ENCODE measurements at places on chromosomes 5 and 9.

DNA sequence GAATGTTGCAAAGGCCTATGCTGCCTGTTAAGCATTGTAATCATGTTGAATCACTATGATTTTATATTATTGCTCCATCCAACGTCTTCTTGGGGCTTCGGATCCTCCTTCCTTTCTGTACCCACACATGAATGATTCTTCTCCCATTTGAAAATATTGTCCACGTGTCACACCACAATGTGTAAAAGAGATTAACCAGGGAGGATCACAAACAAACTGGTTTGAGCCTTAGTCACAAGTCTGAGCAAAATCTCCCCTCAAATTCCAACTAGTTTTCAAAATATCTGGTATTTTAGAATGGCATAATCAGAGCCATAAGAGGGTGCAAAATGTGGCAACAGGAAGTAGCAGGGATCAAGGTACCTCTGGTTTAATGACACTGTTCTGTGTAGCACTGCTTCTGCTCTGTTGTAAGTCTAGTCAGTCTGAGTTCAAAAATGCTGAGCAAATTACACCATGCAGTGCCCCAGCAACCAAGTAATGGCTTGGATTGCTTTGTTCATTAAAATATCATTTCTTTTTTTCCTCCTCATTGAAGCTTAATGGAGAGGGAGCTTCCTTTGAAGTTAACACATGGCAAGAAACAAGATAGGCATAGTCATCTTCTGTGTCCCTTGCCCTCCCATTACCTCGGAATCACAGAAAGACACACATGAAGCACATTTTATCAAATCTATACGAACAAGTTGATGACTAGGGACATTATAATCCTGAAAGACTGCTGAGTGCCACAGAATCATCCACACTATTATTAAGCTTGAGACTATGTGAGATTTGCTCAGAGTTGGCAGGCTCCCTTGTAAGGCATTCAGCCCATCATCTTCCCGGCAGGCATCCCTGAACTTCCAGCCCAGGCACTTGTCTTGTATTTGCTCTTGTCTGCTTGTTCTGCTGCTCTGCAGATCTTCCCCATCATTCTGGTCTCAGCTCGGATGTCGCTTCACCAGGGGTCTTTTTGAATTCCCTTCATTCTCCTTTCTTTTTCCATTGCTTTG is 102.0 kb upstream of the PRLR start:
- DNase-seq, result no peak

GRCh38 chr9:132975961-132976360 is 2.5 kb upstream of the GFI1B start:
- DNase-seq, result no peak

- no peak for DNase-seq
Observed at GRCh38 chr5:138569782-138570181, 5.4 kb downstream of the HSPA9 start.

- DNase-seq, result no peak
Observed at GRCh38 chr9:14278291-14278721, 35.6 kb downstream of the NFIB start.

GRCh38 chr5:77329664-77330430 is 119.4 kb downstream of the PDE8B start:
- no peak for DNase-seq

DNA sequence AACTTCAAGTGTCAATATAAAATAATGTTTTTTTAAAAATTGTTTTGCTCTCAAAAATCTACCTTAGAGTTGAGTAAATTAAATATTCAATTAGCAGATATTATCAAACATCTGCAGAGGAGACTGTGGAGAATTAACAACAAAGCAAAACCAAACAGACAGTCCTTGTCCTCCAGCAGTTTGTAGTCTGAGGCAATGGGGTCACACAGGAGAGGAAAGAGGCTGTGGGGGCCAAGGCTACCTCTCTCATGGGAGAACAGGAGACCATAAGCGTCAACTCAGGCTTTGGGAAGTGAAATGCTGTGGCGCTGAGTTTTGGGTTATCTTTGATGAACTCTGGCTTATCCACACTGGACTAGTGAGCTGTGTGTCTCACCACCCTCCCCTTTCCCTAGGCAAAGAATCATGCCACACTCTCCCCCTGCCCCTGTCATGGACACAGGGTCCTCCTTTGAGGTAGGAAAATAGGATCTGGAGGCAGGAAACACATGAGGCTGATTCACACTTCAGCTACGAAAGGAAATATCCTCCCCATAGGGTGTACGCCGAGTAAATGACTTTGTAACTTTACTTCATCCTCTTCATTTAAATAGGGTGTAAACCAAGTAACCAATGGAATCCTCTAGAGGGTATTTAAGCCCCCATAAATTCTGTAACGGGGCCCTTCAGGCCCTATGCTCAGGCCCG is 152.7 kb downstream of the FSTL4 start:
- no peak for DNase-seq

DNA sequence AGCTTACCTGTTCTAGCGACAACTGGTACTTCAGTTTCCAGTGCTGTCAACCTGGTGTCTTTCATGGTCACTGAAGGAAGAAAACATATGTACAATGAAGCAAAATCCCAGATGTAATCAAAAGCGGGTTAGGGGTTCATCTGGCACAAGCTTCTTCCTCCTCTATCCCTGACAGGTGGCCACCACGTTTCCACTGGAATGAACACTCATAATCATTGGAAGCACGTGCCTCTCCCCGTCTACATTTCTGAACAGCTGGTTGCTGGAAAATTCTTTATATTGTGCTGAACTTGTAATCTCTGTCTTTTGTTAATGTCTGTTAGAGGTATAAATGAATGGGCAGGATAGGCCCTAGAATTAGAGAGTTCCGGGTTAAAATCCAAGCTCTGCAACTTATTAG is 9.4 kb downstream of the TSC1 start:
- DNase-seq, result no peak

DNA sequence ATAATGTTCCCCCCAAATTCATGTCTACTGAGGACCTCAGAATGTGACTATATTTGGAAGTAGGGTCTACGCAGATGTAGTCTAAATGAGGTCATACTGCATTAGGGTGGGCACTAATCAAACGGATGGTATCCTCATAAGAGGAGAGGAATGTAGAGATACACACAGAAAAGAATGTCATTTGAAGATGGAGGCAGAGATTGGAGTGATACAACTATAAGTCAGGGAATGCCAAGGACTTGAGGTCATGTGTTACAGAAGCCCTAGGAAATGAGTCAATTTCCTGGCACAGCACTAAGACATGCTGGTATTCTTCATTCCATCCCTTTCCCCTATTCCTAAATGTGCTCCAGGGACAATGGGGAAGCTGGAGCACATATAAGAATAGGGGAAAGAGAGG is 758 bp upstream of the PDCD1LG2 start:
- no peak for DNase-seq

GRCh38 chr5:82356021-82356420 is 77.9 kb upstream of the RPS23 start:
- no peak for DNase-seq

DNA sequence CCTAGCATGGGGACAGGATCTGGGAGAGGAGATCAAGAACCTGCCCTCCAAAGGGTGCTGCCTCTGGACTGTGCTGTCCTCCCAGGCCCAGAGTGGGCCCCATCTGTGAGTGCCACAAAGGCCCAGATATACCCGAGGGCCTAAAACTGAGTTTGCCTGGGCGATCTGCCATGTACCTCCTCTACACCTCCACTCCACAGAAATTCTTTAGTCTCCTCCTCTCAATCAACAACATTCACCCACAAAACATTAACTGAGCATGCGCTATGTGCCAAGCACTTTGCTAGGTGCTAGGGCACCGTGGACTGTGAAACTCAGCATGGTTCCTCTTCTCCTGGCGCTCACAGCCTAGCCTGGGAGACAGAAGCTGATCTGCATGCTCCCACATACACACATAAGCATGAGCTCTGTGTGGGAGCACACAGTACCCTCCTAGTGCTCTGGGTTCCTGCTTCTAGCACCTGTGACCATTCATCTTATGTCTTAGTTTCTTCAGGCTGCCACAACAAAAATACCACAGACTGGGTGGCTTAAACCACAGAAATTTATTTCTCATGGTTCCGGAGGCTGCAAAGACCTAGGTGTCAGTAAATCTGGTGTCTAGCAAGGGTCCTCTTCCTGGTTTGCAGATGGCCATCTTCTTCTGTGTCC is 82.0 kb upstream of the FSTL4 start:
- DNase-seq, result no peak

GRCh38 chr9:135216791-135217441 is 129.4 kb downstream of the OLFM1 start:
- no peak for DNase-seq

GRCh38 chr9:85212887-85213286 is 528.9 kb downstream of the AGTPBP1 start:
- DNase-seq, result no peak

DNA sequence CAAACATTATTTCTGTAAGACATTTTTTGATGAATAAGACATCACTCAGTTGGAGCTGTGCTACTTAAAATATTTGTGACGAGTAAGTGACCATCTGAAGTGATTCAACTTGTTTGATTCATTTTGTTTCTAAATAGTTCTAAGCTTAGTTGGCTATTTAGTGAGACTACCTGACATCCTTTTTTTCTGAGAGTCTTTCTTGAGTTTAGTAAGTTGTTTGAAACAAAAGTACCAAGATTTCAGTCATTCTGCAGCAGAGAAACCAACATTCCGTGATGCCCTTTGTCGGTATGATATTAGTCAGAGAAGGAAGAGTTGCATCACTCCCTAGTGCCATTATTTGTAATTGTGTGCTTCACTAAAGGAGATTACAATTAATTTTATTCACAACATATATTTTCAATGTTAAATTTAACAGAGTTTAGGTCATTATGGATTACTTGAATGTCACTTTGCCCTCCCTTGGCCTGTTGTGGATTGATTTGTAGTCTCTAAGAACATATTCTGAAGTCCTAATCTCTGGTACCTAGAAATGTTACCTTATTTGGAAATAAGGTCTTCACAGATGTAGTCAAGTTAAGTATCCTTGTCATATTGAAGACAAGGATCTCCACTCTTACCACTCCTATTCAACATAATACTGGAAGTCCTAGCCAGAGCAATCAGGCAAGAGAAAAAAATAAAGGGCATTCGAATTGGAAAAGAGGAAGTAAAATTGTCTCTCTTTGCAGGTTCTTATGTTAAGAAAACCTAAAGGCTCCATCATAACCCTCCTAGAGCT is 212.2 kb downstream of the PCSK1 start:
- DNase-seq, result no peak

DNA sequence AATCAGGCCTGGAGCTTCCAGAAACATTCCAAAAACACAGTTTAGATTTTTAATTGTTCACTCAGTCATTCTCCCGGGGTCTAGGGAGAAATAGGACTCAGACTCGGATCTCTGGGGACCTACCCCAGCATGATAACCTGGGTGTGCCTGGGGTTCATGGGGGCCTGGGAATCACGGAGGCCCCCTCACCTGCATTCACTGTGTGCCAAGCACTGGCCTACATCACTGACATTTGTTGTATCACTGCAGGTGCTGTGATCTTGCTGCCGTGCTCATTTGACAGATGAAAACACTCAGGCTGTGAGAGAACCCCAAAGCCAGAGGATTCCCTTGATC is 22.8 kb upstream of the ZBTB43 start:
- no peak for DNase-seq

DNA sequence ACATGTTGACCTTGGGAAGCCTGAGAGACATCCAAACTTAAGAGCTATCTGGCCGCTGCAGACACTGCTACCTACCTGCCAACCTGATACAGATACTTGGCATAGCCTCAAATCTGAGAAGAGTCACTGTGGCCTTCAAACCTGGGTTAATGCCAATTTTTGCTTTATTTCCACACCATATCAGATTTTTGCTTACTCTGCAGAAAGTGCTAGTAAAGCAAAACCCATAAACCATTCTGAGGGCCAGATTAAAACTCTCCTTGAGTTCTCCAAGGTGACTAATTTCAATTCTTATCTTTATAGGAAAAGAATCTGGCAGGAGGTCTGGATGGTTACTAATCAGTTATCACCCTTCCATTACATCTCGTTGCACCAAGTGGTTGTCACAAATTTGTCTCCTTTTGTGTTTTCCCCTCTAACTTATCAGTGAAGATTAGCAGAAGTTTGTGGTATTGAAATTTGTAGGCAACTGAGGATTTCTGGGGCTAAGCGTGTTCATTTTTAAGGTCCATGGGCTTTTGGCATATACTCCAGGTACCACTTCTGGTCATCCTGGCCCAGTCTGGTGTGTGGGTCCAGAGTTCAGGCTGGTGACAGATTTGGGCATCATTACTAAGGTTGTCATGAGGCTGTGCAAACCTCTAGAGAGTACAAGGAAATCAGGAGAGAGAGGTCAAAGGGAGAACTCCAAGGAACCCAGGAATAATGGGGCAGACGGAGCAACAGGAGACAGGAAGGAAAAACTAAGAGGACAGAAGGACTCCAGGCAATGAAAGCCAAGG is 177.9 kb downstream of the TSSK1B start:
- DNase-seq, result no peak
